ENCODE measurements at places on chromosomes 2 and 18. TPM values are rescaled to one million over a fixed set of nuclear protein-coding genes. Genes with fewer than 3 reads are reported as not detected.

Gene ALPG
- total RNA-seq = not detected

Gene RGPD3
- total RNA-seq = under 0.01 TPM

Gene SERPINB3
- total RNA-seq = not detected

Gene MFSD2B
- total RNA-seq = under 0.01 TPM

Gene DSG3
- 0.16 TPM for total RNA-seq

Gene LYPD6B
- total RNA-seq = 0.32 TPM

Gene RAX
- total RNA-seq = not detected

Gene LAMA3
- total RNA-seq = 4.9 TPM

Gene STON1
- total RNA-seq = 6.7 TPM

Gene EFR3B
- 0.26 TPM for total RNA-seq

Gene RASGRP3
- 0.63 TPM for total RNA-seq

Gene ALPP
- not detected for total RNA-seq

All from bronchial smooth muscle cell (primary cell).